ENCODE measurements at places on chromosomes 3 and 15.

DNA sequence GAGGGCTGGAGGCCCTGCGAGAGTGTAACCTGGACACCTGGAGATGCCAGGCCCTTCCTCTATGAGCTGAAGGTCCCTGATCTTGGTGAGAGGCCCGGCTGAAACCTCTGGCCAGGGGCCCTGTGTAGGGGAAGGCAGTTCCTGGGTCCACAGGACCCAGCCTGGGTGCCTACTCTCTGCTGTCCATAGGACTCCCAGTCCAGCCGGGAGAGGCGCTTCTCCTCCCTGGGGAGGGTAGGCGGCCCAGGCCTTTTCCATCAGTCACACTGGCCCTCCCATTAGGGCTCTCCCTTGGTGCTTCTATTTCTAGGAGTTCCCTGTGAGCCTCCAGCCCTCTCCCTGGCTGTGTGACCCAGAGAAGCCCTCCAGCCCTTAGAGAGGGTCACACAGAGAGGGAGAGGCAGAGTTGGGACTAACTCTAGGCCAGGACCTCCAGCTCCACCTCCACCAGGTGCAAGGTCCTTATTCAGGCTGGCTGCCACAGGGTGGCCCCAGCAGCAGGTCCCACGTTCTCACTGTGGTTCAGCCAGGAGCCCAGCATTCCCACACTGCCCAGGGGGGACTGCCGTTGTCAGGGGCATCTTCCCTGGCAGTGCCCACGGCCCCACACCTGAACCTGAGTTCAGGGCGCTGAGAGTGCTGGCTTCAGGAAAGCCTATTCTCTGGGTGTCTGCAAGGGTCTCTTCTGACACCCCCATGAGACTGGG lies 146.8 kb downstream of the SMAD6 start:
- DNase-seq, result no peak

DNA sequence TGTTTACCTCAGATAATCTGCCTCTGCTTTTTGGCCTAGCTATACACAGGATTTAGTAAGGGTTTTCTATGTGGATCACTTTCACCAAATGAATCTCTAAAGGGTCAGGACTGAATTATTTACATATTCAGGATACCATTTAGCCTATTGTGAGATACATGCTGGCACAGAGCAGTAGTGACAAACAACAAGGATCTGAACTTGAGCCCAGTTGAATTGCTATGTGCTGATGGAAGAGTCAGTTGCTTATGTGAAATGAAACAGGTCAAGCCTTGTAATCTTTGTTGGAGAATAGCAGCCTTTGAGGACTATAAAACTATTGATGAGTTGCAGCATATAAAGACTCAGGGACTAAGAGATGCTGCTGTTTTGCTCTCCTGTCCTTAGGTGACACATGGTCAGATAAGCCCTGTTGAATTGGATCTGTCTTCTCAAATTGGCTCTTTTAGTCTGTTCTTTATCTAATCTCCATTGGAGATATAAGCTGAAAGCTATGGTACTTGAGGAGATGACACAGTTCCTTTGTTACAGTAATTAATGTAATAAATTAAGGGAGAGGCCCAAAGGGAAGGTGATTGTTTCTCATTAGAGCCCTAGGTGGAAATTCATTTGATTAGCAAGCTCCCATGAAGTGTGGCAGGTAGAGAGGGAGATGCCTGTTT lies 30.4 kb downstream of the ZNF609 start:
- no peak for DNase-seq

- DNase-seq, result no peak
Measured at GRCh38 chr3:174859756-174860155, 622 bp downstream of the NAALADL2 start.

DNA sequence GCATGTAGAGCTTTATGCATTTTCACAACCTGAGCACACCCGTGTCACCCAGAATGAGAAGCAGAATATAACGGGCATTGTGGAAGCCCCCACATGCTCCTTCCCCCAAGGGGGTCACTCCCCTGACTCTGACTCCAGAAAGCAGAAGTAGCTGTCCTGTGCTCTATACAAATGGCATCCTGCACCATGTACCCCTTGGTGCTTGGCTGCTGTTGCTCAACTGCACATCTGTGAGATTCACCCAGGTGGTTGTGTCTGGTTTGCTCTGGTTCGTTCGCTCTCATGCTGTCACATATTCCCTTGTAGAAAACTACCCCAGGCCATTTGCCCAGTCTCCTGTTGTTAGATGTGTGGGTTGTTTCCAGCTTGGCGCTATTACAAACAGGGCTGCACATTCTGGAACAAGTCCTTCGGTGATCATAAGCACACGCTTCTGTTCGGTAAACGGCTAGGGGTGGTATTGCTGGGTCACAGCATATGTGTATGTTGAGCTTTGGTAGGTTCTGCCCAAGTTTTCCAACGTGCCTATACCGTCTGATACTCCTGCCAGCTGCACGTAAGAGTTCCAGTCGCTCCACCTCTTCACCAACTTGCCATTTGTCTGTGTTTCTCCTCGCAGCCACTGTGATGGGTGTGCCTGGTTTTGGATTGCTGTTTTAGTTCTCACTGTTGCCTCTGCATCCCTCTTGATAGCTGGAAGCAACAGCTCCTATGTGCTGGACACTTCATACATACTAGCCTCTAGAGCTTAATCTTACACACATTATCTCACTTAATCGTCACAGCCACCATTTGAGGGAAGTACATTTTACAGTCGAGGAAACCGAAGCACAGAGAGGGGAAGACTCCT lies 65.4 kb upstream of the SLC6A6 start:
- DNase-seq, result no peak
